ENCODE measurements at places on chromosomes 5 and 9.

- DNase-seq: no peak
These were observed 147.8 kb downstream of the TTLL11 start for GRCh38 chr9:121945281-121945680.

DNA sequence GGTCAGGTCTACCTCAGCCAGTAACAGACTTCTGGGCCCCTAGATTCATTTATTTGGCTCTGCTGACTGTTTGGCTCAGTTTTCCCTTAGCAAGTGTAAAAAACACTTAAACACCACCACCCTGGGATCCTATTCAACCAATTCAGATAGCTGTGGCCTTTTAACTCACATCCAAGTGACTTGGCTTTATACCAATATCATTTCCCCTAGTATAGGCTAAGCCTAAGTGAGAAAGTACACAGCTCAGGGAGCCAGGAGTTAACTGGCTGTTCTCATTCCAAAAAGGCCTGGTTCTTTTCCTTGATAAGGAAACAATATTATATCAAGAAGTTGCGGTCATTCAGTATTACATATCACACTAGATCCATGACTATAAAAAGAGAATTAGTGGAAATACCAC lies 163.5 kb downstream of the ARL15 start:
- no peak for DNase-seq

DNA sequence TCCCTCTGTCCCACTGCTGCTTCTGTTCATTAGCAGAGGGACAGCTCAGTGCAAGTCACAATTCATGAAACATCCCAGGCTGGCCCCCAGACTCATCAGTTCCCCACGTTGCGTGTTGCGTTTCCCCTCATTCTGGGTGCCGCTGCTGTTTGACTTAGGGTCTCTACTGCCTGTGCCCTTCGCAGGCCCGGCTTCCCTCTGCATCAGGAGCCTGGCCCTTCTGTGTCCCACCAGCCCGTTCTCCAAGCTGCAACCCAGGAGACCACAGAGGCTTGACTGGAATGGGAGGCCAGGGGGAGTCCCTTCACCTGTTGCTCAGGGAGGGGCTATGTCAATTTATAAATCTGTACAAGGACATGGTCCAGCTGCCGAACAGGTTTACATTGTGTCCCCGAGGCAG lies 53.9 kb upstream of the SUSD3 start:
- no peak for DNase-seq

- no peak for DNase-seq
These were observed 795 bp upstream of the ASS1 start for GRCh38 chr9:130443840-130444492.

DNA sequence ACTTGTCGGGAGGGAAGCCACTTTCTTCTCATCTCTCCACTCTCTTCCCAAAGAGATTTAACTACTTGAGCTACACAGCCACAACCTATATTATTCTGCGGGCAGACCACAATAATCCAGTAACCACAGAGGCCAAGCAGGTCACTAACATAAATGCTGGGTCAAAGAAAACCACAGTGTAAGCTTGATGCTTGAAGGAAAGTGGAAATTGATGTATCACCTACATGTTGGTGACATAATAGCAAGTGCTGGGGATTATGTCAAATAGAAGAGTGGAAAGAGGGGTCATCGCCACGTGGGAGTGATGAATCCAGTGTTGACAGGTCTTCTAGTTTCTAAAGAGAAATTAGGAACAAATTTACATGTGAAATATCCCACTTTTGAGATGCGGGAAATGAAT lies 40.9 kb downstream of the RFK start:
- no peak for DNase-seq

- DNase-seq: no peak
These were observed 65.8 kb upstream of the S1PR3 start for GRCh38 chr9:88925481-88925880.
